ENCODE measurements at places on chromosomes 1 and 21.

GRCh38 chr1:38534473-38534823, 325.1 kb downstream of the RRAGC start:
- DNase-seq = no peak

DNA sequence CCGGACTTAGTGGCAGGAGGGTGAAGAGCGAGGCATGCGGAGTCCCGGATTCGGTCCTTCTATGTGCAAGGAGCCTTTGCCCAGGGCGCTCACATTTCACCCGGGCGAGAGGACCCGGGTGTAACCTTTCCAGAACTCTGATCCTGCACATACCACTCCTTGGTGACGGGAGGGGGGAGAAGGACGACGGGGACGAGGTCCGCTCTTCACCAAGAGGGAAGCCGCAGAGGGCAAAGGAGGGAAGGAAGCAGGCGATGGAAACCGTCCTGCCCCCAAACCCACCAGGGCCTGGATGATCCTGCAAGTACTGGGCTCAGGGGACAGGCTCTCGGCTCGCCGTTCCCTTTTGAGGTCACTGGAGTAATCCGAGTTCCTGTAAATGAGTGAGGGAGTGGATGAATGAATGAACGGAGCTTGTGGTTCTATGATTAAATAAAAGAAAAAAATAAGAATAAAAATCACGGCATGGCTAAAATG, 993 bp downstream of the SYPL2 start:
- no peak for DNase-seq

GRCh38 chr1:25815208-25816111, 4.3 kb upstream of the MTFR1L start:
- DNase-seq = no peak

DNA sequence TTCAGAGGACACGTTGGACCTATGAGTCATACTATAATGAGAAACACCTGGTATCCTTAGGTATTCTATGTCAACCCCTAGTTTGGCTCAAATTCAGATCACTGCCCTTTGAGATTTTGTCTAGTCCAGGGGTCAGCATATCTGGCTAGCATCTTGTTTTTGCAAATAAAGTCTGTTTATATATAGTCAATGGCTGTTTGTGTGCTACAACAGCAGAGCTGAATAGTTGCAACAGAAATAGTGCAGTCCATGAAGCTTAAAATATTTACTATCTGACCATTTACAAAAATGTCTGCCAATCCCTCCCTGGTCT, 48.5 kb upstream of the EDEM3 start:
- no peak for DNase-seq

DNA sequence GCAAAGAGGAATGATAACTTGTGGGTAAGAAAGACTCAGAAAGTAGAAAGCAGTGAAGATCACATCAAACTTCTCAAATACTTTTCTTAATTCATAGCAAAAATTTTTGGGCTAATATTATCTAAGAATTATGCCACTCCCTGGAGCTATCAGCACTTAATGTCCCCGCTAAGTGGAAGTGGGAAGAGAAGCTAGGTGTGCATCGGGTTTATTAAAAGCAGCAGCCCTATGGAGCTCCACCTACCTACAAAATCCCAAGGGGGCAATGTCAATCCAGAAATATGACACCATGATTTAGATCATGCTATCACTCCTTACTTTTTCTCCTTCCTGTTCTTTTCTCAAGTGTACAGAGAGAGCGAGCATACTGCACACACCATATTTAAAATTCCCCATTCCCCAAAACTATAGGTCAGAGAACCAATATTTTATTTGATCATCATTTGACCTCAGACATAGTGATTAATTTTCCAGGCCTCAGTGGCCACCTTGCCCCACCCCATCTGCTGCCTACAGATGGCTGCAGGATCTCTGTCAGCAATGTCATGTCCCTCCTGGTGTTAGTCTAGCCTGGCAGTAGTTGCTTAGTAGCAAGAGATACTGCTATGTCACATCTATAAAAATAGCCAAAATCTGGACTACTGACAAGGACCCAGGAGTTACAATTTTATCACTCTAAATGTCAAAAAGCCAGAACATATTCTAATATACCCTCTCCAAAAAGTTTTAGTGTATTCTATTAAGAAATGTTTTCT, 66.6 kb downstream of the MAP3K21 start:
- DNase-seq = no peak

- DNase-seq = no peak
These were observed 16.7 kb downstream of the UAP1 start for GRCh38 chr1:162578071-162578700.

DNA sequence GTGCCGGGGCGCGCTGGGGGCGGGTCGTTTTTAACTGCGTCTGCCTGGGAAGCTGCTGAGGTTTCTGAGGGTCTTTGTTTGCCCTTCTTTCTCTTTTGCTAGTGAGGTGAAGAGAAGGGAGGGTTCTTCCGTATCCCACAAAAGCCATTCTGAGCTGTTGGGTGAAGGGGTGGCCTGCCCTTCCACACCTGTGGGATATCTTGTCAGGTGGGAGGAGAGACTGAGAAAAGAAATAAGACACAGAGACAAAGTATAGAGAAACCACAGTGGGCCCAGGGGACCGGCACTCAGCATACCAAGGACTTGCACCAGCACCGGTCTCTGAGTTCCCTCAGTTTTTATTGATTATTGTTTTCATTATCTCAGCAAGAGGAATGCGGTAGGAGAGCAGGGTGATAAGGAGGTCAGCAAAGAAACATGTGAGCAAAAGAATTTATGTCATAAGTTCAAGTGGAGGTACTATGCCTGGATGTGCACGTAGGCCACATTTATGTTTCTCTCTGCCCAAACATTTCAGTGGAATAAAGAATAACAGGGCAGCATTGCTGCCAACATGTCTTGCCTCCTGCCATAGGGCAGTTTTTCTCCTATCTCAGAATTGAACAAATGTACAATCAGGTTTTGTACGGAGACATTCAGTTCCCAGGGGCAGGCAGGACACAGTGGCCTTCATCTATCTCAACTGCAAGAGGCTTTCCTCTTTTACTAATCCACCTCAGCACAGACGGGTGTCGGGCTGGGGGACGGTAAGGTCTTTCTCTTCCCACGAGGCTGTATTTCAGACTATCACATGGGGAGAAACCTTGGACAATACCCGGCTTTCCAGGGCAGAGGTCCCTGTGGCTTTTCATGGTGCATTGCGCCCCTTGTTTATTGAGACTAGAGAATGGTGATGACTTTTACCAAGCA, 972 bp downstream of the PGBD2 start:
- DNase-seq = no peak

DNA sequence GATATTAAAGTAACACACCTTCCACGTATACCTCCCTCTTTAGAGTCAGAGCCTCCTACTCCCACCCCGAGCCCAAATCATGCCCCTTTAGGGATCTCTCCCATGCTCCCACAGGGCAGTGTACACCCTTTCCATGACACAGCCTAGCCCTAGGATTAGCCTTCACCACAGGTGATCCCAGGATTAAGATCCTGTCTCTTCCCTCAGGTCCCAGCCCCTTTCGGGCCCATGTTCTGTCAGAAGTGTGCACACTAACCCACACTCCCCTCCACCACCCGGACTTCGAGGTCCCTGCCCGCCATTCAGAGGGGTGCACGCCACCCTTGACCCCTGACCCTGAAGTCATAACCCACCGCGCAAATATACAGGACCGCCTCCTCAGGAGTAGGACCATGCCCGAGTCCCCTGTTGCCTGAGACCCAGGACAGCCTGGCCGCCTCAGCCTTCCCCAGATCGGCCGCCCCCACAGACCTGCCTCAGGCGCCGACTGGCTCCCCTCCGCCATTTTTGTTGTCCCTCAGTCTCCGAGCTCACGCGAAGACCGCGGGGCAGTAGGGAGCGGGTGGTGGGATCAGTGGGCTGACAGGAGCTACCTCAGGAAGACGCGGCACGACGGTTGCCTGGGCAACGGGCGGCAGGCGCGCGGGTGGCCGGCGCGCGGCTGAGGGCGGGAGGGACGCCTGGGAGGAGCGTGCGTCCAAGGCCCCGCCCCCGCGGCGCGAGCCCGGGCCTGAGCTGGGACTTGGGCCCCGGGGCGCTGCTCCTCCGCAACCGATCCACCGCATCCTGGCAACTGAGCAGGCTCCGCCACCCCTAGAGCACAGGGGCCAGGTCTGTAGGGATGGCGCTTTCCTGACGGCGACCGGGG, at the start of gene AGBL4:
AGBL4 (minus strand) TSS at position 663 of the 868 bp plus-strand sequence.
- peak; percentile 50 for DNase-seq

- no peak for DNase-seq
These were observed 56.9 kb downstream of the COL18A1 start for GRCh38 chr21:45461806-45462341.

DNA sequence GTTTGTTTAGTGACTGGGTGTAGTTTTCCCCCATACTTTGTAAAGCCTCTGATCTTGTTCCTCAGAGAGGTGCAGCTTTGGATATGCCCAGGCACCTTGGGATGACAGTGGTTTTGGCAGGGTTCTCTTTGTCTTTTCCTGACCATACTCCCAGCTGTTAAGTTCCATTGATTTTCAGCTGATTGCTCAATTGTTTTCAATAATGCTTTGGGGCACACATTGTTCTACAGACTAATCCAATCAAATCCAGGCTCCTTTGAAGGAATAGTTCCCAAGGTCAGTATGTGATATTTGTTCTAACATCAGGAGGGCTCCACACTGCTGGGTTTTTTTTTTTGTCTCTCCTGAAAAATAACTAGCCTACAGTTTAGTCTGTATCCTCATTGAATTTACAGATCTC, 24.8 kb downstream of the PPP2R5A start:
- no peak for DNase-seq

DNA sequence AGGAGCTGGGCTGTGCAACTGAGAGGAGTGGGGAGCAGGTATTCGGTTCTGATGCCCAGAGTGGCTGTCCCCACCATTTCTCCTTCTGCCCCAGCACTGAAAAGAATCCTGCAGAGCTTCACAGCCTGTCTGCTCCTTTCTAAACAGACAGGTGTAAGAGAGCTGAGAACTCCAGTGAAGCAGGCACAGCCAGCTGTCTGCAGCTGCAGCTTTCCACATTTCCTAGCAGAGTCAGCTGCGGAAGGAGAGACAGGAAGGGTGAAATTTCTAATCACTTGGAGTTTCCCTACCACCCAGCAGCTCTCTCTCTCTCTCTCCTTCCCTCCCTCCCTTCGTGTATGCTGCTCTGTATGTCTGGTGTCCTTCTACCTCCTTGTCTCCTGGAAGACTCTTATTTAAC, 40.5 kb upstream of the GJB5 start:
- DNase-seq = no peak

- peak; percentile 88 for DNase-seq
These were observed 28.9 kb downstream of the ODR4 start for GRCh38 chr1:186404454-186405051.

DNA sequence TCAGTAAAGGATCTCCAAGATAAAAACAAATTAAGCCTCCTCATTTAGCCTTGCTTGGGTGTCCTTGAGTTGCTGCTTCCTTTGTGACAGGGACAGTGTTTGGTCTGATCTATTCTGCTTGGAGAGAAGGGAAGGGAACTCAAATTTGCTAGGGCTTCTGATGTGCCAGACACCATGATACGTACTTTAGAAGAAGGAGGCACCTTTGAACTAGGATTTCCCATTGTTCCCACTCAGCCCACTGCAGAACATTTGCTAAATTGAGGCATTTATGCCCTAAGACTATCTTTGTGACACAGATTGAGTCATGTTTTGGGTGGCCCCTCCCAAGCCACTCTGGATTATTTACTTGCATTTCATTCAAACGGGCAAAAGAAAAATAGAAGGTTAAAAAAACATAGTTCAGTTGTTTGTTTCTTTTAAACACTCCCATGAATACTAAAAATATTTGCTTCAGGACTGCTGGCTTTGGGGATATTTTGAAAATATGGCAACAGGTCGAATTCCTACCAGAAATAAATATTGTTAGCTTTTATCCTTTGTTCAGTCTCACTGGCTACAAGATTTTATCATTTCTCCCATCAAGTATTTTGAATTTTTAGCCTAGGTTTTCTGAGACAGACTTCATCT, 81.9 kb upstream of the WLS start:
- DNase-seq = no peak

DNA sequence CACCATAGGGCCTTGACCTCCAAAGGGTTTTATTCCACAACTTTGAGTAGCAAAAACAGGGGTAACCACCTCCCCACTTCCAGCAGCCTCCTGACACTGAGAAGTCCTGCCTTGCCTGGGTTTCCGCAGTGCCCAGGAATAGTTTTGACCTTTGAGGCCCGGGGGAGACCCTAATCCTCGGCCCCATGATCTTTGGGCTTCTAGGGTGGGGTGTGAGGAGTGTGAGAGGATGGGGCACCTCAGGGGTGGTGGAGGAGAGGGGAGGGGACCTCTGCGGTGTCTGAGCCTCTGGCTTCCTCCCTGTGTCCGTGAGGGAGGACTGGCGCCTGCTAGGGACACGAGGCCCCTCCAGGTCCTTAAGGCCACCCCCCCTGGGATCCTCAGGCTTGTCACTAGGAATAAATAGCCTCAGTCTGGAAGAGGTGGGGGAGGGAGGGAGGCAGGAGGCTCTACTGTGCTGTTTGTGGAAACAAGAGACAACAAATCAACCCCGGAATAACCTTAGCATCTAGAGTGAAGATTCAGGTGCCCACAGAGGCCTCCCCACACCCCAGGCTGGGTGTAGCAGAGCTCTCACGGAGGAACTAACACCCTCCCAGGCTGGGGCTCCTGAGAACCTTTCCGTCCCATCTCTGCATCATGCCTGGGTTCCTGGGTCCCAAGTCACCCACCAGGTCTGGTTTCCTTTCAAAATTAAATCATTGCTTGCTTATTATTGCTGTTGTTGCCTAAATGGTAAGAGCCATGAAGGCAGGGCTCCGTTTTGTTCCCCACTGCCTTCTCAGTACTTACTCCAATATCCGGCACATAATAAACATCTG, 904 bp upstream of the FHL3 start:
- no peak for DNase-seq

DNA sequence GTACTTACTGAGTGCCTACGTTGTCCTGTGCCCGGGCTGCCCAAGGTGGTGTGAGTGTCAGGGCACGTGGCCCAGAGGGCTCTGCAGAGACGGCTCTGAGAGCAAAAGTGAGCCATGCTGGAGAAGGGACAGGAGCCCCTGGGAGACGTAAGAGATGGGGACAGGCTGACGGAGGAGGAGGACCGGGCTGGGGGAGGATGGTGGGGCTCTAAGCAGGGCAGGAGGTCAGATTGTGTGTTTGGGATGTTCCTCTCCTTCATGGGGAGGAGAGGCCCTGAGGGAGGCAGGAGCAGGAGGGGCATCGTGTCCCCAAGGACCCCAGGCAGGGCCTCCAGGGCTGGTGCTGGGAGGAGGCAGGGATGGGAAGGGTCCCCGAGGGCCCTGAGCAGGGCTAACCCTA, 158.9 kb downstream of the PCBP3 start:
- DNase-seq = no peak

- DNase-seq = no peak
These were observed 362.9 kb upstream of the VAMP3 start for GRCh38 chr1:7407980-7408770.

DNA sequence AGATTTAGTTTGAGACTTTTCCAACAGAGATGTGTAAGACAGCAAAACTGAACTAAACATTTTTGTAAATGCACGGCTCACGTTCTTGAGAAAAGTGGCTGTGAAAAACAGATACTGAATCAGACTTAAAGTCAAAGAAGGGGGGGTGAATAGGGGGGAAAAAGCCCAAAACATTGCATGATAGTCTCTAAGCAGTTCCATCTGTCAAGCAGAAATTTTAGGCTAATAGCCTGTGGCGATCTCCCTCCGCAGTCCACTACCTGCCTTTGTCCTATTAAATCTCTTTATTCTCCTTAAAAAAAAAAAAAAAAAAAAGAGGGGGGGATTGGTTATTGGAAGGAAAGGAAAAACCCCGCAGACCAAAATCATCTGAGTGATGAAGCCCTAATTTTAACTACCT, 217.6 kb upstream of the NFIA start:
- no peak for DNase-seq

All from hematopoietic multipotent progenitor cell treated with erythropoietin and hydrocortisone succinate and interleukin-3 and kit ligand, for 4 days (in vitro differentiated cells).